ENCODE measurements at places on chromosomes 4 and X.

DNA sequence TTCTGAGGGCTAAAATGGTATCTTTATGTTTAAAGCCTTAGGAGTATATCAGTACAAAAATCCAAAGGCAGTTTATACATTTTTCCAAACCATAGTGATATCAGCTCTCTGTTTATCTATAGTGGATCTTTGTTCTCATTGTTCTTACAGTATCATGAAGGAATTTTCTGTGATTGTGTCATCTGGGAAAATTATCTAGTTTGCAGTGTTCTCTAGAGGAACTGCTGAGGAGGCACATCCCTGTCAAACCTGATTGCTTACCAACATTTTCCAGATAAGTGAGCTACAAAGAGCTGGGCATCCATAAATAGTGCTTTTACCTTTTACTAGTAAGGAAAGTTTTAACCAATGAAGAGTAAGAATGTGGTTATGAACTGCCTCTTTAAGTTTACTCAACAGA is 44.9 kb upstream of the SLC25A31 start:
- no peak for DNase-seq

DNA sequence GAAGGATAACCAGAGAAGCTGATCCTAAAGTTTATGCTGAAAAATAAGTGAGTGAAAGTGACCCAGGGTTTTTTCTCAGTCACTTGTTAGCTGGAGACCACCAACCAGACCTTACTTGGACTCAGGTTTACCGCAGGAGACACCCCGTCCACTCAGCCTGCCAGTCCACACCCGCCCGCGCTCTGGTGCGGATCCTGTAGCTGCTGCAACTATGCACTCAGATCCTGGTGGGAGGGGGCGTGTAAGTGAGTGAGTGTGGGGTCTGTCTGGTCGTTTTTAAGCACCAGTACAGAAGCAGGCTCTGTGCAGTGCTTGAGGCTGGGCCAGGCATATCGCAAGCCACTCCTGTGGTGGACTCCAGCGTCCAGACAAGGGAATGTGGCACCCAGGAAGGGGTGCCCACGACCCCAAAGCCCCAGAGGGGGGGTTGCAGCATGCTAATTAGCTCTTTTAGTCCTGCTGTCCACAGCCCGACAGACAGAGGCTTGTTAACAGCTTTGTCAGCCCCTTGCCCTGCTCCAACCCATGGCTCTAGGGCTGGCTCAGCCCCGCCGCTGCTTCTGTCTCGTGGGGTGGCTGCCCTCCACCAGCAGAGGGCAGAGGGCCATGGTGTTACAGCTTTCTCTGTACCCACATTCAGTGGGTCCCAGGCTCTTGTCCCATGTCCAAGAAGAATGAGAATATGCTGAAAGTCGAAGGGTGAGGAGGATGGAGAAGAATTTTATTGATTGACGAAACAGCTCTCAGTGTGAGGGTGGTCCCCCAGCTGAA is 40.4 kb upstream of the PPP1R2C start:
- DNase-seq: no peak

- DNase-seq: no peak
These were observed 12.8 kb downstream of the CYSLTR1 start for GRCh38 chrX:78314561-78314960.

DNA sequence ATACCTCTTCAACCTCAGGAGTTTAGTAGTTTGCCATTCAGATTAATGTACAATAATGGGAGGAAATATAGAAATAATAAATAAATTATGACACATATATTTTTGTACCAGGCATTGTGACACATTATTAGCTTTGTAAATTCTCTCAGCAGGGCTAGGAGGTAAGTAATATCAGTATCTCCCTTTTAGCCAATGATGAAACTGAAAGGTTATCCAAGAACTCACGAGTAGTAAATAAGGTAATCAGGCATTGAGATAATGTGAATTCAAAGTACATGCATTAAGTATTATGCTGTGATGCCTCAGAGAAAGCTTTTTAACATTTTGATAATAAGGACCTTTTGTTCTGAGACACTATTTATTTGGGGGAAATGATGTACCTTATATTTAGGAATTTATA is 5.3 kb upstream of the ARAP2 start:
- no peak for DNase-seq

DNA sequence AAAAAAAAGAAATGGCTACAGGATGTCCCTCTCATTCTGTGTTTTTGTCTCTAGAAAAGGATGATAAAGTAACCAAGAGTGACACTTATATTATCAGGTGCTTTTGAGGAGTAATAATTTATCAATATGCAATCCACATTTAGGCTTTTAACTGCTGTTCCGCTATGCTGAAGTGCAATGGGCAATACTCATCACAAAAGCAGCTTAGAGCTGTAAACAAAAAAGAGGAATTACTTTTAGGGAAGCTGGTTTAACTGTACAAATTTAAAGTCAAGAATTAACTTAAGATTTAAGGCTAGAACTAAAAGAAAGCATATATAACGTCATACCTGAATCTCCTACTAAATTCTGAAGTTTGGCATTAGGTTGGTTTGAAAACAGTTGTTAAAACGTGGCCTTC is 93.5 kb upstream of the DDX3X start:
- DNase-seq: no peak

DNA sequence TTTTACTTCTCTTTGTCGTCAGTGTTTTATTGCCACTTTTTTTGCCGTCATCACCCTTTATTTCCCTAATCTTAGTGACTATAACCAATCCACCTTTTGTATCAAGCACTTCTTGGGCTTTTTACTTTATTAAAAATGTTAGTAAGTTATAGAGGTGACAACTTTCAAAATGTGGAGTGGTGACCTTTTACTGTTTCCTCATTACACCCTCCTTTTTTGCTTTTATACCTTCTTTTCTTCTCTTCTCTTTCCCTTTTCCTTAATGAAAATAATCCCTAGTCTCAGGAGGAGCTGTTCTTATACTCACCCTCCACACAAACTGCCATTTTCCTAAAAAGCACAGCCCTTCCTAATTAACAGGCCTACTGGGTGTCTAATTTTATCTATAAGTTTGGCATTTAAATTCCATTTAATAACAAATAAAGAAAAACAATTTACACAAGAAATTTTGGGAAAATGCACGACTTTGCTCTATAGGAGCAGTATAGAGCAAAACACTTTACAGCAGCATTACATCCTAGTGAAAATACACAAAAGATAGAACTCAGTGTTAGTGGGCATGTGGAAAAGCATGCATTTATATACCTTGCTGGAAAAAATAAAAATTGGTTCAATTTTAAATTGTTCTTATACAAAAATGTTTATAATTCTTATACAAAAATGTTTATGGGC is 27.3 kb downstream of the BBS12 start:
- no peak for DNase-seq

DNA sequence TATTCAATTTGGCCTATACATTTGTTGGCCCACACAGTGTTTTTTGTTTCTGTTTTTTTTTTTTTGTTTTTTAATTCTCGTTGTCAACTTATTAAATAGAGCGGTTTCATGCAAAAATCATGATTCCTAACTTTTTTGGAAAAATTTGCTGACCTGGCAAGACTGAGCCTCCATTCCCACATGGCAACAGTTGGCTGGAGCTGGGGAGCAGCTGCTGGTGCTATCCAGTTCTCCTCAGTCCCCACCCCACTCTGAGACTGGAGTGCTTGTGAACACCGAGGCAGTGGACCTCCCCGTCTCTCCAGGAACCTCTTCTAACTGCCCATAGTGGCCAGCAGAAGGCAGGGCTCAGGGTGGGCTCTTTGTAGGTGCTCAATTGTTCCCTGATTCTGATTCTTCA is 95.7 kb upstream of the OTUD4 start:
- no peak for DNase-seq

- no peak for DNase-seq
These were observed 56.4 kb upstream of the DDX60 start for GRCh38 chr4:168374772-168375523.

DNA sequence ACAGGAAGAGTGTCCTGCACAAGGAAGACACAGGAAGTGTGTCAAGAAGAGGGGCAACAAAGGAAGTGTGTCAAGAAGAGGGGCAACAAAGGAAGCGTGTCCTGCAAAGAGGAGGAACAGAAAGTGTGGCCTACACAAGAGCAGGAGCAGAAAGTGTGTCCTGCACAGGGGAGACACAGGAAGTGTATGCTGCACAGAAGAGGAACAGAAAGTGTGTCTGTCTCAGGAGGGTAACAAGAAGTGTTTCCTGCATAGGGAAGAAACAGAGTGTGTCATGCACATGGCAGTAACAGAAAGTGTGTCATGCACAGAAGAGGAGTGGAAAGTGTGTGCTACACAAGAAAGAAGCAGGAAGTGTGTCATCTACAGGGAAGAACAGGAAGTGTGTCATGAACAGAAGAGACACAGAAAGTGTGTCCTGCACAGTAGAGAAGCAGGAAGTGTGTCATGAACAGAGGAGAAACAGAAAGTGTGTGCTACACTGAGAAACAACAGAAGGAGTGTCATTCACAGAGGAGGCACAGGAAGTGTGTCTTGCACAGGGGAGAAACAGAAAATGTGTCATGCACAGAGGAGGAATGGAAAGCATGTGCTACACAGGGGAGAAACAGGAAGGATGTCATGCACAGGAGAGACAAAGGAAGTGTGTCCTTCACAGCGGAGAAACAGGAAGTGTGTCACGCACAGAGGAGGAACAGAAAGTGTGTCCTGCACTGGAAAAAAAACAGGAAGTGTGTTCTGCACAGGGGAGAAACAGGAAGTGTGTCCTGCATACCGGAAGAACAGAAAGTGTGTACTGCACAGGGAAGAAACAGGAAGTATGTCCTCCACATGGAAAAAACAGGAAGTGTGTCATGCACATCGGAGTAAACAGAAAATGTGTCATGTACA is 526.4 kb upstream of the PRKX start:
- no peak for DNase-seq

DNA sequence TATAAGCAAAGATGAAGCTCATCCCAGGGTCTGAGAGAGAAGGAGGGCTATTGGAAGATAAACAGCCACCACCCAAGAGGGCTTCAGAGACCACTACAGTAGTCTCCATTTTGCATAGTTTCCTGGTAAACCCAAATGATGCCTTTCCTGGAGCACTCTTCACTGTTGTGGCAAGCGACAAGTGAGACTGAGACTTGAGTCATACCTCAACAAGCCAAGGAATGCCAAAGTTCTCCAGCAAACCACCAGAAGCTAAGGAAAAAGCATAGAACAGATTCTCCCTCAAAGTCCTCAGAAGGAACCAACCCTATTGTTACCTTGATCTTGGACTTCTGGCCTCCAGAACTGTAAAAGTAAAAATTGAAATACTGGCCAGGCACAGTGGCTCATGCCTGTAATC is 65.9 kb downstream of the LARP7 start:
- no peak for DNase-seq

DNA sequence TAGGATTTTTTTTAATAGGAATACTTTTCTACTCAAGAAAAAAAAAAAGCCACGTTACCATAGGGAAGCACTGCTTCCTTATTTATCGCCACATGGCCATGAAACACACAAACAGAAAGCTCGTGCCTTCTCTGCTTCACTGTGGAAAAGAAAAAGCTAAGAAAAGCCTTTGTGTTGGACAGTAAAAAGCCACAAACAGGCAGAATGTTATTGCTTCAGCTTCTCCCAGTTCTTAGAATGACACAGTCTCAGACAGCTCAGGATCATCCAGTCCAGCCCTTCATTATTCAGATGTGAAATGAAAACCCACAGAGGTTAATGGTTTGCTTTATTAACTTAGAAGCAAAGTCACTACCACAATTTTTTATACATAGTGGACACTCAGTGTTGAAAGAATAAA is 181.6 kb upstream of the NOCT start:
- DNase-seq: no peak

- DNase-seq: no peak
These were observed 575.7 kb downstream of the TRIML1 start for GRCh38 chr4:188714907-188715306.

- DNase-seq: no peak
These were observed 122.0 kb downstream of the HS6ST2 start for GRCh38 chrX:132836471-132836870.

DNA sequence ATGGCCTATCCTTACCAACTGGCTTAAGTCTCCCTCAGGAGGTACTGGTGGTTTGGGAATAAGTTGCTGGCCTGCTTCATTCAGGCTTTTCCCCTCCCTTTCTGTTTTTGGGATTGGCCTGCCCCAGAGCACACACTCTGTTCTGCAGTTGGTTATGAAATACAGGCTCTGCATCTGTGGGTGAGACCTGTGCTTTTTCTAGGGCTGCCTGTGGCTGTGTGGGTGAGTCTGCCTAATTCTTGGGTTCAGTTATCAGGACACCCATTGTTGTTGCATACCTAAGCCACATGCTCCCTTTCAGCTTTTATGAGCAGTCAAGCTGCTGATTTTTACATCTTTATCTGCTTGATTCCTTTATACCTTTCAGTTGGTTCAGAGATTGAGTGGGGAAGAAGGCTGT is 19.0 kb upstream of the CWH43 start:
- no peak for DNase-seq

GRCh38 chr4:167595898-167596297 is 361.6 kb upstream of the SPOCK3 start:
- no peak for DNase-seq

DNA sequence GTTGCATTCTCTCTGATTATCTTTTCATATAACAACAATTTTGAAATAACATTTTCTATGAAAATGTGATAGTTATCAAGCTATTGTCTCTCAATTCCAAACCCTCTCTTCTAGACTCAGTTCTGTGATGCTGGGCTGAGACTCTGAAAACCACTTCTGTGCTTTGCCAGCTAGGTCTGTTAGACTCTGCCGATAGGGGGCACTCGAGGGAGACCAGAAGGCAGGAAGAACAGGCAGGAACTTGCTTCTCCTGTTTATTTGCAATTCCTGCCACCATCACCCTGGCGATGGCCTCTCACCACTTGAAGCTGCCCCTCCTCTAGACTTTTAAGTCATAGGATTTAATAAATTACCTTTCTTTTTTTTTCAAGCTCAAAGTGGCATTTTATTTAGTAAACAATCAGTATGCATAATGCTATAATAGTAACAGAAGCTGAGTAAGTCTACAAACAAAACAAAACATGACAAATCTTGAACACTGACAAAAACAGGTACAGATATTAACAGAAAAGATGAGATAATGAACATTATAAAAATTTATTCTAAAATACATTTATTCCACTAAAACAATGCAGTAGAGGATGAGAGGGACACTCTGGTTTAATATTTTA is 49.7 kb downstream of the RASL11B start:
- no peak for DNase-seq

- DNase-seq: no peak
These were observed 18.5 kb downstream of the HERC3 start for GRCh38 chr4:88610771-88611170.

- no peak for DNase-seq
These were observed 320.3 kb downstream of the STK32B start for GRCh38 chr4:5371415-5372190.

- DNase-seq: no peak
These were observed 10.8 kb downstream of the JAKMIP1 start for GRCh38 chr4:6189511-6189910.

DNA sequence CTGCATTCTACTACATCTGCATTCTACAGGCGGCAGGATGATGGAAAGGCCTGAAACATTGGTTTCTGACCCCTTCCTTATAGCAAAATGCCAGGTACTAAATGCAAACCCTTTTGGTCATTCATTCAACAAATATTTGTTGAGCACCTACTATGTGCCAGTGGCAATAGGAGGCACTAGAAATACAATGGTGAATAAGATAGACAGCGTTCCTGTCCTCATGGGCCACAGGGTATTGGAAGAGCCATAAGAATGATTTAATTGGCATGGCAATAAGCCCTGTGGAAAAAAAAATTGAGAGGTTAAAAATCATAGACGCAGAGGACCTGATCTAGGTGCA is 17.3 kb upstream of the LAP3 start:
- DNase-seq: no peak

GRCh38 chr4:53309321-53310040 is 56.4 kb downstream of the SCFD2 start:
- DNase-seq: no peak

- DNase-seq: no peak
These were observed 111.7 kb downstream of the STK32B start for GRCh38 chr4:5162909-5163508.

- no peak for DNase-seq
These were observed 179.0 kb downstream of the NHS start for GRCh38 chrX:17553961-17554482.
